ENCODE measurements at places on chromosomes 3 and 15.
A peak's percentile ranks its signal among the peaks of the same experiment; 100 is the strongest.

GRCh38 chr3:129838086-129838485 is 55.4 kb downstream of the TMCC1 start:
- no peak for DNase-seq

GRCh38 chr15:81296673-81297072 is 27.3 kb downstream of the STARD5 start:
- DNase-seq, result peak; percentile 42

DNA sequence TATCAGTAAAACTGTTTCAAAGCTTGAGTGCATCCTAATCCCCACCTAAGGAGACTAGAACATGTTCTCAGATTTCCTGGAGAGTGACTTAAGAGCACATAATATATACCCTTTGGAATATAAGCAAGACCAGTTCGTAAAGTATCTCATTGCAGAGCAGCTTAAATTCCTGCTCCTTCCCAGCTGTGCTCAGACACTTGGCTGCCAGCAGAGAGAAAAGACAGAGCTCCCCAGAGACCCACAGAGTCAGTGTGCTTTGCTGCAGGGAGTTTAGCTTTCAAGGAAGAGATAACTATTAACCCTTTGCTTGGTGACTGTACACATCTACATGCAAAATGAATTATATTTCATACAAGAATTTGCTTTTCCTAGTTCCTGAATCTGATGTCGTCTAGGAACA is 338.1 kb upstream of the ARHGEF26 start:
- no peak for DNase-seq

DNA sequence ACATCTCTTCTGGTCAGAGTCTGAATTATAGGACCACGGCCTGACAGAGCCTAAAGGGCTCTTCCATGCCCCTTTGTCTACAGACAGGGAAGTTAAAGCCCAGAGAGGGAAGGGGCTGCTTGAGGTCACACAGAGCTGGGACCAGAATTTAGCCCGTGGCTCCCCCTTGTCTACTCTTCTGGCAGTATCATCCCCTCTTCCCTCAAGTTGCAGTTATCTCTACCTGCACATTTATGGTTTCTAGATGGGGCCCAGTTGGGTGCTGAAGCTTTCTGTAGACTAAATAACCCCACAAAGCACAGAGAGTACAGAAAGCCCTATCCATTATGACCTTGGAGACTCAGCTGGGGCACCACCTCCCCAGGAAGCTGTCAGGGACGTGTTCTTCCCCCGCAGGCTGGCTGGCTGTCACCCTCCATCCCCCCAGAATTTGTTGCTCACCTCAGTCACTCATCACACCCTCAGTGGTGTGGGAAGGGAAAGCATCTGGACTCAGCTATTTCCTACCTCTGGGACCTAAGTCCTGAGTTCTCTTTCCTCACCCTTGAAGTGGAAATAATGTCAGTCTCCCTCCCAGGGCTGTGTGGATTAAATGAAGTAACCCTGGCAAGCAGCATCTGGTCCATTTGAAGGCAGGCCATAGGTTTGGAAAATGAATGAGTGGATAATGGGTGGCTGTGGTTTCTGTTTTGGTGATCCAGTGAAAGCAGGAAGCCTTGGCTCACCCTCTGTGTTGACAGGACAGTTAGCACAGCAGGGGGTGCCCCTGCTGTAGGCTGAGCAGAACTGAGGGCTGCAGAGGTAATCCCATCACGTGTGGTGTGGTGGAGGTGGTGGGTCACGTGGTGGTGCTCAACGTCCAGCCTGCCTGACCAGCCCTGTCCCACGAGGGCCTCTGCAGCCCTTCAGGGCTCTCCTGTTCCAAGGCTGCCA is 16.3 kb downstream of the ACOX2 start:
- DNase-seq, result no peak

GRCh38 chr3:185960522-185961288 is 22.9 kb upstream of the TRA2B start:
- no peak for DNase-seq

GRCh38 chr3:64958199-64958843 is 270.5 kb upstream of the ADAMTS9 start:
- no peak for DNase-seq

- peak; percentile 5 for DNase-seq
Measured at GRCh38 chr3:107846279-107846852, 244.5 kb downstream of the CD47 start.

DNA sequence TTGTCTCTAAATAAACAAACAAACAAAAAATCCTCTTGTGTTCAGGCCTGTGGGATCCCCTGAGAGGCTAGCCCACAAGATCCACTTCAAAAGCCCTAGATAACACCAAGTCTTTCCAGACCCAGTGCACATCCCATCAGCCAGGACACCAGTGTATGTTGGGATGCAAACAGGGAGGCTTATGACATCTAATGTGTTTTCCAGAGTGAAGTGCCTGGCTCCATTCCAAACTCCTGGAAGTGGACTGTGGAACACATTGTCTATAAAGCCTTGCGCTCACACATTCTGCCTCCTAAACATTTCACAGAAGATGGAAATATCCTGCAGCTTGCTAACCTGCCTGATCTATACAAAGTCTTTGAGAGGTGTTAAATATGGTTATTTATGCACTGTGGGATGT is 57.0 kb downstream of the MLH1 start:
- no peak for DNase-seq

- DNase-seq, result no peak
Measured at GRCh38 chr3:127853681-127854080, 31.4 kb upstream of the MGLL start.

DNA sequence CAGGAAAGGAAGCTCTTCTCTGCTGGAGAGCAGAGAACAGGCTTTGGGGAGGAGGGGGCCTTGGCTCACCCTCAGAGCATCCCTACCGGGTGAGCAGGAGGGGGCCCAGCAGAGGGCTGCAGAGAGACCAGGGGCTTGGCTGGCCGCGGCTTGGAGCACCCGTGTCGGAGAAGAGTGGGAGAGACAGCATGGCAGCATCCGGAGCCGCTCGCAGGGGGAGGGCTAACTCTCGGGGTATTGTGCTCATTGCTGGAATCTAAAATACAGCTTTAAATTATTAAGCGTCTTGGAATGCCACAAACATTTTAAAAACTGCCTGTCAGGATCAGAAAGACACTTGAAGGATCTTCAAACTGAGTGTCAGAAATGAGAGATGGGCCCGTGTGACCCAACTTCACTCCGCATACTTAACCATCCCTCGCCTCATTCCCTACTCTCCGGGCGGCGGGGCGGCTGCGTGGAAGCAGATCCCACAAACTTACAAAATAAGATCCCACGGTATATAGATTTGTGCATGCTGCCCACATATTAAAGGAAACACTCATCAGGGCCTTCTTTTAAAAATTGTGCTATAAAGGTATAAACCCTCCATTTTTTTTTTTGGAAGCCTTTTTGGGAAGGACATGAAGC is 53.9 kb downstream of the EIF4E3 start:
- DNase-seq, result no peak

DNA sequence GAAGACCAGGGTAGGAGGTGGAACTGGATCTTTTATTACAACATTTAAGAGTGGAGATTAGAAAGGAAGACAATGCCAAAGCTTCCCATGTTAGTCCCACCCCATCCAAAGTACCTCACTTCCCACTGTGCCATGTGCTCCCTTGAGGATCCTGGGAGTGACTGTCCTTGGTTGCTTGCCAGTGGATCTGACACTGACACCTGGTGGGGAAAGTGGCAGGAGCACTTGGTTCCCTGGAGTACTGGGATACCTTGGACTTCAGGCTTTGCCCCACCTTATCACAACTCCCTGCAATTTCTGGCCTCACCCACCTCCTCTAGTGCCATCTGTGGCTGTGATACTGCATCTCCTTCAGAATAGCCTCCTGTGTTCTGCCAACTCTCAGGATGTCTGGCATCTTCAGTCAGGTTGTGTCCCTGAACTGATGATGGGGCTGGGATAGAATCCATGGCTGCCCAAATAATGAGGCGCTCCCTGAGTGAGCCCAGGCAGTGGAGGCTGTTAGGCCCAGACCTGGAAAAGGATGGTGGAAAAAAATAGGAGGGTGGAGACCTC is 1.3 kb downstream of the ELL3 start:
- DNase-seq, result no peak

DNA sequence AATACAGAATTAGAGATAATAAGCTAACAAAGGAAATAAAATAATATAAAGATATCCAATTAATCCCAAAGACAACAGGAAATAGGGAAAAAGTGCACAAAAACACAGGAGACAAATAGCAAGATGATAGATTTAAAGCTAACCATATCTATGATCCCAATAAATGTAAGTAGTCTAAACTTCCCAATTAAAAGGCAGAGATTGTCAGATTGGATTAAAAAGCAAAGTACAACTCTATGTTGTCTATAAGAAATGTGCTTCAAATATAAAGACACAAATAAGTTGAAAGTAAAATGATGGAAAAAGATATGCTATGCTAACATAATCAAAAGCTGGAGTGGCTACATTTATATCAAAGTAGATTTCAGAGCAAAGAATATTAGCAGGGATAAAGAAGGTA is 133.1 kb upstream of the ATP2B2 start:
- DNase-seq, result no peak

DNA sequence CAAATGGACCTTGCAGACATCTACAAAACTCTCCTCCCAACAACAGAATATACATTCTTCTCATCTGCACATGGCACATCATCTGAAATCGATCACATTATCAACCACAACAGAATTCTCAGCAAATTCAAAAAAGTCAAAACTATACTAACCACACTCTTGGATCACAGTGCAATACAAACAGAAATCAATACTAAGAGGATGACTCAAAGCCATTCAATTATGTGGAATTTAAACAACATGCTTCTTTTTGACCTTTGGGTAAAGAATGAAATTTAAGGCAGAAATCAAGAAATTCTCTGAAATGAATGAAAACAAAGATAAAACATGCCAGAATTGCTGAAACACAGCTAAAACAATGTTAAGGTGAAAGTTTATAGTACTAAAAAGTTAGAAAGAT is 358.1 kb downstream of the NSUN3 start:
- no peak for DNase-seq

GRCh38 chr3:189820365-189820720 is 189.2 kb downstream of the TP63 start:
- no peak for DNase-seq

GRCh38 chr15:25565470-25566264 is 126.8 kb upstream of the UBE3A start:
- DNase-seq, result no peak

DNA sequence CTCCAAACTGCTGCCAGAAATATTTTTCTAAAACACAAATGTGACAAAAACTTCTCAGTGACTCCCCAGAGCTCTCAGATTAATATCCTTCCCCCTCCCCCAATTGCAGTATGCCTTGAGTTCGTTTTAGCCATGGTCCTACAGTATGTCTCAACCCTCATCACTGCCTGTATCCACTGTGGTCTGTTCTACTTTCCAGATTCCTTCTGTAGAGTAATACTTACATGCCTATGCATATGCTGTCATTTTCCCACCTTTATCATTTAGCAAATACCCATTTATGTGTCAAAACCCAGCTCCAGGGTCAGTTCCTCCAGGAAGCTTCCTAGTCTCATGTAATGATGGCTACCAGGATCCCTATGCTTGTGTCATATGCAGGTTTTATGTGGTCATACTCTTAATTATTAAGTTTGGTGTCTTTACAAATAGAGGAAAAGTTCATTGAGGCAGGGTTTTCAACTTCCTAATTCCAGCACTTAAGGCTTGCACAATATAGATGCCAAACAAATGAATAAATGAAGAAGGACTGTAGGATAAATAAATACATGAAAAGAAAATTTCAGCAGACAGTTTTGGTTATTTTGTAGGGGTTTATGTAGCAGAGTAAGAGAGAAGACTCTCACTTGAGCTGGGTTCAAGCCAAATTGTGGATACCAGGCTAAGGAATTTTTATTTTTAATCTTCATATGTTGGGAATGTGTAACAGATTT is 170.8 kb downstream of the ALCAM start:
- no peak for DNase-seq

DNA sequence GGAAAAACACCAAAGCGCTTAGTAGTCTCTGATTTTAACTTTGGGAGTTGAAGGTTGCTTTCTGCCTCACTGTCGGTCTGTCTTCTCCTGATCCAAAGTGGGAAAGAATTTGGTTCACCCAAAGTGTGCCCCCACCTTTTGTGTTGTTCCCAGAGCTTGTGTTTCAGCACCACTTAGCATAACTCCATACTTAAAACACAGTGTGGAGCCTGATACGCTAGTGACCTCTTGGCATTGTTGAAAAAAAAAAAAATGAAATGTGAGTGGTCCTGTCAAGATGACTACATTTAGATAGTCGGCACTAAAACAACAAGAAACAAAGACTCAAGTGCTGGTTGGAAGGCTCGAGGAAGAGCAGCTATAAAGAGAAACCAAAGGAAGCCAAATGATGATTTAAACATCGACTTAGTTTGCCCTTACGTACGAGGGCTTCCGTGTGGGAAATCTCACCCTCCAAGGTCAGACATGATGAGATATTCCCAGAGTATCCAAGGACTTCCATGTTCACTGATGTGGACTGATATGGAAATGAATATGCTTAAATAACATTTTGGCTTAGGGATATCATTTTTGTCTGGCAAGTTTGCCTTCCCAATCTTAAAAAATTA is 178.8 kb downstream of the MEIS2 start:
- no peak for DNase-seq

GRCh38 chr3:73225146-73225855 is 163.8 kb downstream of the EBLN2 start:
- no peak for DNase-seq
